ENCODE measurements at places on chromosomes 2 and 18. TPM values are rescaled to one million over a fixed set of nuclear protein-coding genes. Genes with fewer than 3 reads are reported as not detected.

- no peak for DNase-seq
Measured at GRCh38 chr2:11810237-11810977, 64.0 kb downstream of the LPIN1 start.

DNA sequence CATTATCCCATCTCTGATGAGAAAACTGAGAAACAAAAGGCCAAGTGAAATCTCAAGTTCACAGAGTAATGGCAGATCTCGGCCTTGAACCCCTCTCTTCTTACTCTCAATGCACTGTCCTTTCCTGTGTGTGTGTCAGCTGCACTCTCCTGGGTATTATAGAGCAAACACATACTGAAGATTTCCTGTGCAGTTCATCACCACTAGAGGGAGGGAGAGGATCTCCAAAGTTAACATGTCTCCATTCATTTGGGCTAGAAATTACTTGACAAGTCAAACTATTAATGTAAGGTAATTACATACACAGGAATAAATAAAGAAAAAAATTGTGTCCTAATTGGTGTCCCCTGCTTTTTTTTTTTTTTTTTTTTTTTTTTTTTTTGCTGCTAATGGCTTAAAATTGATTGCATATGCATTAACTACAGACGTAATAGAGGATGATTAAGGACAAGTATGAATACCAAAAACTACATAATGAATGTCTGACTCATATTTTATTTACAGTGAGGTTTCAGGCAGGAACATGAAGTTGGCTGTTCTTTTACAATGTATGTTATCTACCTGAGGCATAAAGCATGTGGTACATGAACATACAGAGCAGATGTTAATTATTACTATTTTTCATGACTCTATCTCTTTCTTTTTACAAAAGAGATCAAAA, 269.2 kb downstream of the NYAP2 start:
- DNase-seq, result no peak

The CIB4 gene
- not detected for total RNA-seq

DNA sequence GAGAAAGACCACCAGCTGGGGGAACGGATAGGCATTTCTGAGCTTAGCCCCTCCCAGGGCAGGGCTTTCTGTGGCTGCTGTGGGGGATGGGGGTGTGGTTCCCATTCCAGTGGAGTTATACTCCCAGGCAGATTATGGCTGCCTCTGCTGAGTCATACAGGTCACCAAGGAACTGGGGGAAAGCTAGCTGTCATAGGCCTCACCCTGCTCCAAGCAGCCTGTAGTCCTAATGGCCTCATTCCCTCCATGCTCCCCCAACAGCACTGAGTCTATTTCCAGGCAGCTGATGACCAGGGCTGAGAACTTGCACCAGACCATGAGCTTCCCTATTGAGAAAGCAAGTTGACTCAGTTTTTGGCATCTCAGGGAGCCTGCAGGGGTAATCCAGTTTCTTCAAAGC, 87.1 kb downstream of the GPR39 start:
- no peak for DNase-seq

DNA sequence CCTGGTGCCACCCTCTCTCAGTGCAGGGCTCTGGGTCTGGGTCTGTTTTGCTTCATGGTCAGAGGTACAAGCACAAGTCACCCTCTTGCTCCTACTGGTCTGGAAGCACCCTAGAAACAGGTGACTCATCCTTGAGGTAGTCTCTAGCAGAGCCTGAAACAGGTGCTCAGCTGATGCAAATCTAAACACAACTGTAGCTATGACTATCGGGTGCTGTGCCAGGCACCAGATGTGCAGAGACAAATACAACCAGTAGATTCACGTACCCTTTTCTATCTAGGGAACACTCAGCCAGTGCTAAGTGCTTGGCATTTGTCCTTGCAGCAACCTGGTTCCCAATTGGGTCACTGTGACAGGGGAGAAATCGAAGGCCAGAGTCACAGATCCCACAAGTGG, 140.9 kb upstream of the MYCN start:
- DNase-seq, result no peak

The NCKAP5 gene
- total RNA-seq, result not detected

DNA sequence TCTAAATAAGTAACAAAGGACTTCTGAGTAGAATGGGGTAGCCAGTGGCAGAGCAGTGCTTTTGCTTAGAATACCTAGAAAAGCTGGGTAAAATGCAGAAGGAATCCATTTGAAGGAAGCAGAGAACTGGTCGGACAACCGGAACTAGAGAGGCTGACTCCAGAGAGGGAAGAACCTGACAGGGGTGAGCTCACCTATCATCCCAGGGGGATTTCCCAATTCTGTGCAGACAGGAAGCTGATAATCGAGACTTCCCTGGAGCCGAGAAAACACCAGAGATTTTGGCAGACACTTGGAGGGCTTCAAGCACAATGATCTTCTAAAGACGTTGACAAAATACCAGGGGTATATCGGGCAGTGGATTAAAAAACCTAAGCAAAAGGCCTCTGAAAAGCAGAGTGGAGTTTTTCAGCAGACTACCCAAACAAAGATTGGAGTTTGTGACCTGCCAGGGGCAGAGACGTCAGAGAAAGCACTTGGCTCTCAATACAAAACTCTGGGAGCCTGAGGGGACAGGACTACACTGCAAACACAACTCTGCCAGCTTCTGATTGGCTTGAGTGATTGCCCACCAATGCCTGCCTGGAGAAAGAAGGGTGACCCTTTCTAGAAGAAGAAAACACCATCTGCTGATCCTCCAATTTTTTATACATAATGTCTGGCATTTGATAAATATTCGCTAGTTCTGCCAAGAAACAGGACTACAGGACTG, 67.5 kb upstream of the TTN start:
- no peak for DNase-seq
